ENCODE measurements at places on chromosomes 4 and X.

DNA sequence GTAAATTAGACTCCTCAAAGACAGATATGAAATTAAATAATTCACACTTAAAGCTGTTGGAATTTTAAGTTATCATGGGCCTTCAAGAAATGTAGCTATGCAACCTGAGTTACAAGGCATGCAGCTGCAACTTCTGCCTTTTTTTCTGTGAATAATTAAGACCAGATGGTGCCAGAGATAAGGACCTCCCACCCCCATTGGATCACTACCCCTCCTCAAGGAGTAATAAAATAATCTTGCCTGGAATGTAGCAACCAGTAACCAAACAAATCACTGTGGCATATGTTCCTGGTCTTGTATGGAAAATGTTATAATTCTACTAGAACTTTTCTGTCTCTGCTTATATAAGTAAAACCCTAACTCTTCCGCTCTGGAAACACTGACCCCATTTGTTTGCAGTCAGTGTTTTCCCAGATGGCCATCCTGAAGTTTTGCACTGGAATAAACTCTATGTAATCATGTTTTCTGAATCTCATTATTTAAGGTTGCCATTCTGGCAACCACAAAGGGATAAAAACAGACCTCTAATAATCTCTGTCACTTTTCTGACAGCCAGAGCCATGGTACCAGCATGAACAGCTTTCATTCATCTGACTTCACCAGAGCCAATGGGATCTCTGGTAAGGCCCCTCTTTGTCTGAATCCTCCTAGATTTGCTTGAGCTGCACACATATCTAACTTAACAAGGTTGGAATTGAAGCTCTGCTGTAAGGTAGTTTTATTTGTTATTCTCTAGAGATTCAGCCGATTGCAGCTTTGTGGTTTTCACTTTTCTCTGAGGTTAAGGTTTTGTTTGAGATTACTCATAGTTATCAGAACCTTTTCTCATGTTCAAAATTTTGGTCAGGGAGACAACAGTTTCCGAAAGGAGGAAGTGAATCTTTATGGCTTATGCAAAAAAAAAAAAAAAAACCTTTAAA is 274.6 kb downstream of the NAF1 start:
- DNase-seq: no peak

GRCh38 chr4:140875746-140876452 is 119.7 kb upstream of the TBC1D9 start:
- DNase-seq: no peak

GRCh38 chr4:81913427-81913879 is 441.7 kb upstream of the RASGEF1B start:
- peak; percentile 0 for DNase-seq

DNA sequence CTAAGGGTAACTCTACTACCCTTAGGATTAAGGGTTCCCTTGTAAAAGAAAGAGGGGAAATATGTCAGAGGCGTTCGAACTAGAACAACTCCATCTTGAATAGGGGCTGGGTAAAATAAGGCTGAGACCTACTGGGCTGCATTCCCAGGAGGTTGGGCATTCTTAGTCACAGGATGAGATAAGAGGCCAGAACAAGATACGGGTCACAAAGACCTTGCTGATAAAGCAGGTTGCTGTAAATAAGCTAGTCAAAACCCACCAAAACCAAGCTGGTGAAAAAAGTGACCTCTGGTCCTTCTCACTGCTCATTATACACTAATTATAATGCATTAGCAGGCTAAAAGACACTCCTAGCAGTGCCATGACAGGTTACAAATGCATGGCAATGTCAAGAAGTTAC is 922.0 kb downstream of the DMD start:
- DNase-seq: no peak

- no peak for DNase-seq
These were observed 123.3 kb downstream of the MBNL3 start for GRCh38 chrX:132365490-132365889.

DNA sequence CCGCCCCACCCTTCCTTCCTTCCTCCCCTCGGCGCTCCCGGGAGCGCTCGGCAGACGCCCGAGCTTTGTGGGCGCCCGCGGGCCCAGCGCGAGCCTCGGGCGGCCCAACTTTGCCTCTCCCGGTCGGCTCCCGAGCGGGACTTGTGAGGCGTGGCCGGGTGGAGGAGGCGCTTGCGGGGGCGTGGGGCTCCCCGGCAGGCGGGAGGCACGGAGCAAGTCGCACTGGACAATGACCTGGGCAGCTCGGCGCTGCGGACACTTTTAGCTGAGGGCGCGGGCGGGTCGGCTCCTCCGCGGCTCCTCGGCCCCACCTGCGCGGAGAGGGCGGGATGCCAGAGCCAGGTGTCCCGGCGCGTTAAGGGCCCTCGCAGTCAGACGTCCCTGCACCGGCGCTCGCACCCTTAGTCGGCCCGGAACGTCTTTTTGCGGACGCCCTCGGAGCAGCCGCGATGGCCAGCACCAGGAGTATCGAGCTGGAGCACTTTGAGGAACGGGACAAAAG is 385 bp downstream of the DCLK2 start:
- DNase-seq: no peak

DNA sequence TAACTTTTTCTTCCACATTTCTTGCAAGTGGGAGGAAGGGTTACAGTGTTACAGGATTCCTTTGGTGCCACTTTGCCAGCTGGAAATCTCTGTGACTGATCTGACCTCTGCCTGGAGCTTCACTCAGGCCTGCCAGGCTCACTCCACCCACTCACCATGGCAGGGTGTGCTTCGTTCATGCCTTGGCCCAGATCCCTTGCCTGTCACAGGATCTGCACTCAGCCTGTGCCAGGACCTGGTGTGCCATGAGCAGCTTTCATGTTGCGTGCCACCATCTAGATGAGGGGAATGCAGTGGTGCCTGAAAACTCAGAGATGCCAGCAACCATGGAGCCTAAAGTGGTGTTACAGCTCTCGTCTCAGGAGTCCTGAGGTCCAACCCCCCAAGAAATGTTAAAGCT is 2596.4 kb downstream of the PCDH7 start:
- no peak for DNase-seq

DNA sequence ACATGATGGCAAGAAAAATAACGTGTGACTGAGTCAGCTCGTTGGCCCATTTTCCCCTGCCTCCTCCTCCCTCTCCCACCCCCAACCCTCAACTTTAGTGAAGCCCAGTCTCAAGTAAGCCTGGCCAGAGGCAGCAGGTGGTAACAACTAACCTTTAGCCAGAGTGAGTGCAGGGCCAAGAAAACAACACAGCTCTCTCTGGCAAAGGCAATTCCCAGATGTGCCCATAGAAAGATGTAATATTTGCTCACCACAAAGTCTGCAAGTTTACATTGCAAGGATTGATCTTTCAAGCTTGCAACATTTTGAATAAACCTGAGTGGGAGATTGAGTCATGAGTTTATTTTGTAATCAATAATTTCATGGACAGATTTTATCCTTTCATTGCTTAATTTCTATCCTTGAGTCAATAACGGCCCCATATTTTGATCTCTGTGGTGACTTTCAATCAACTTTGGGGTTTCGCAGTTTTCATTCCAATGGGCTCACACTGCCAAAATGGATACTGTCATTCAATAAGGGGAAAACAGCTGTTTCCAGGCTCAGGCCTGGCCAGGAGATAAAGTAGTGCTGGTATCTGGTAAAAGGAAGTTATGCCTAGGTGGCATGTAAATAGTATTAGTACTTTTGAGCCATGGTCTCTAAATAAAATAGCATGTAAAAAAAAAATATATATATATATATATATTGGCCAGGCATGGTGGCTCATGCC is 130.7 kb upstream of the TMEM164 start:
- DNase-seq: no peak

DNA sequence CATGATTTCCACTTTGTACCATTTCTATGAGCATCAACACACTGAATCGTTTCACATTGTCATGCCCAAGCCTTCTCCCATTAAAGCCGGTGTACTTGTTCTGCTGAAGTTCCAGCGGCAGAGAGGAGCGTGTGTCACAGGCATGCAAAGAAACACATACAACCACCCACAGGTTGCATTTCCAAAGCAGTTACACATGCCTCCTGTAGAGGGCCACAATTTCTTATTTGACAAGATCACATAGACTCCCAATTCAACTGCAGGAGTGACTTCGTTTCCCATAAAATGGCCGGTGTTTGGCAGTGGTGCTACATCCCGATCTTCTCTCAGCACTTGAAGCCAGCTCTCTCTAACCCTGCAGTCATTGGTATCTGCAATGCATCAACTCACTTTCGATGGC is 992.6 kb downstream of the NLGN4X start:
- no peak for DNase-seq

DNA sequence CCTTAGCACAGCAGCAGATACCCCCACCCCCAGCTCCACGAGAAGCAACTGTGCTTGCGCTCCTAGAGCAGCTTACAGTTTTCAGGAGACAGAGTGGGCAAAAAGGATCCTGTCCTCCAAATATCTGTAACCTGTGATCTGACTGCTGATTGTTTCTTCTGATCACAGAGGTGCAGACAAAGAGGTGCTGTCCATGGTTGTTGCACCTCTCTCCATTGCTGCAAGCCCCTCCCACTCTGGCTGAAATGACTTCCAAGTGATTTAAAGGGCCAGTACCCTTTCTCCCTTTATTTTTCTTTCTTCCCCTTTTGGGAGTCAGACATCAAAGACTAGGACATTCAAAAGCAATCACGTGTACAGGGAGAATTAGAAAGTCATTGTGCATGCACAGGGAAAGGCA is 205.3 kb upstream of the GEMIN8 start:
- DNase-seq: no peak

DNA sequence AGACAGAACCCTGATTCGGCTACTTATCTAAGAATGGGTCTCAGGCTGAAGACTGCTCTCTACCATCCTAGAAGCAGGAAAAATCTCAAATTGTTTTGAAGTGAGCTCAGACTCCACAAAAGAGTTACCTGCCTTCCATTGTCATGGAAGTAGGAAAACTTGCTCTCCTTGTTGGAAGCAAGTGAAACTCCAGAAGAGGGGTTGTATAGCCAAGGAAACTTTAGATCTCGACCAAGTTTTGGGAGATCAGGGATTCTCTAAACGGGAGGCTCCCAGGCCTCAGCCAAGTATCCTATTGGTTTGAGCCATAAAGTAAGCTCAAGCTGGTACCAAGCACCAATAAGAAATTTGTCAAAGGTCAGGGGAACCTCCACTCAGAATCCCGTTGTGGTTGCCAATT is 9.2 kb upstream of the FHDC1 start:
- DNase-seq: no peak

DNA sequence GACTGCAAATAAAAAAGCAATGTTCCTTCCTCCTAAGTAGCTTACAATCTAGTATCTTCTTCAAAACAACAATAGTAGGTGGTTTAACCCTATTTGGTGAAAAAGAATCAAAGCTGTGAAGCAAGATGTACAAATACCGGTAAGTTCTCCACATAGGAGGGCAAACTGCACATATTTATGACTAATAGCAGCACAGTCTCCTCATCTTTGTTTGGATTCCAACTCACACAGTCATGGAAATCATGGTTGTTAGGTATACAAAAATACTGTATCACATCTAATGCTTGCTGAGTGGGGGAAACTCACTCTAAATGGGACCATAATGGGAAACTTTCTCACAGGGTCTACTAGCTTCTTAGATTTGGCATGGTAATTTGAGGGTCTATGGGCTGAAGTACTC is 597.2 kb downstream of the INPP4B start:
- no peak for DNase-seq

GRCh38 chr4:25879991-25880651 is 17.3 kb upstream of the SEL1L3 start:
- DNase-seq: no peak

- no peak for DNase-seq
These were observed 157.8 kb upstream of the AADAT start for GRCh38 chr4:170247596-170247995.

- DNase-seq: no peak
These were observed 68.1 kb upstream of the FTHL17 start for GRCh38 chrX:31139961-31140360.

DNA sequence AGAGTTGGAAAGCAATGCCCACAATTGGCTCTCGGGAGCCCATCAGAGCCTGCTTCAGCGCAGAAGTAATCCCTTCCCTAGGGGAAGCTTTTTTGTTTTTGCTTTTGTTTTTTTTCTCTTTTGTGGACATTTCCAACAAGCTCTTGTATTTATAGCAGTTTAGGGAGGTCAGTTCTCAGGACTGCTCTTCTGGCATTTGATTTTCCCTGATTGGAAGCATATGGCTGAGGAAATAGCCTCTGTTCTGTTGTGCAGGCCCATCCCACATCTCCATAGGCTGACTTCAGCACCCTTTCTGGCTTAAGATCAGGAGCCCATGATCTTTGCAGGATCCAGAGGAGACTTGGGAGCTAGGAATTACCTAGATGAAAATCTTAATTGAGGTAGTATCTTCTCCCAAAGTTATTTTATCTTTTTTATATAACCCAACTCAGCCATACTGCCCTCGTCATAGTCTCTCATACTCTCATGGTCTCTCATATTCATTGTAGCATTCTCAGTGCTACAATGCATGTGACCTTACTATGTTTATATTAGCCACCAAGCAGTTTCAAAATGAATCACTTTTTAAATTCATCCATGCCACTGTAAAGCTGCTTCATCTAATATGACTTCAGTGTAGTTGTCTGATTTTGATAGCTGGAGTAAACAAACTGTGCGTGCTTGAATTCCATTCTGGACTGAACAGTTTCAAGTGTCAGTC is 16.7 kb downstream of the PAGE4 start:
- no peak for DNase-seq

- DNase-seq: no peak
These were observed 84.1 kb upstream of the H2AZ1 start for GRCh38 chr4:100034023-100034664.

DNA sequence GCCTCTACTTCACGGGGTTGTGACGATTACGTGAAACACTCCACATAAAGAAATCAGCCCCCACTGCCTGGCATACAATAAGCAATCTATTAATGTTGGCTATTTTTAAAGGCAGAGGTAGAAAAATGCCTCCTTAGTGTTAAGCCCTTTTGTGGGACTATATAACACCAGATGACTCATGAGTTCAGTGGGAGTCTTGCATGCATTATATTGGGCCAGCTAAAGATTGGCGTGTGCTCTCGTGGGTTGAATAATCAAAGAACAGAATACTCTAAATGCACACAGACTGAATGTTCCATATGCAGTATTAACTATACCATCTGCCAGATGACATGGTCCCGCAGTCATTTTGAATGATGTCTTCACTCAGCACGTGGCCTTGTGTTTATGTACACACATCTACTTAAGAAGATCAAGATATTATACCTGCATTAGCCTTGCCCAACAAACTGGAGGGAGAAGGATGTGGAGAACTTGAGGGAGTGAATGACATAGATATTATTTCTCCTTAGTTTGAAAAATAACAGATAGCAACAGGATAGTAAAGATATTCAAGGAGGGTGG is 85.0 kb upstream of the MYOZ2 start:
- DNase-seq: no peak

All from stimulated activated naive CD4-positive, alpha-beta T cell treated with Interleukin-2 at 50 U/mL for 16 hours (primary cell).